NCI-H1436 treated with DMSO at 0.1 percent for 48 hours (cell line): ENCODE measurements at places on chromosomes 4 and X.

- no peak for DNase-seq
Observed at GRCh38 chr4:134883831-134884449, 682.4 kb upstream of the PABPC4L start.

- DNase-seq = no peak
Observed at GRCh38 chrX:107978707-107979307, 3.4 kb downstream of the TEX13B start.

GRCh38 chrX:10457092-10457491 is 163.3 kb downstream of the MID1 start:
- no peak for DNase-seq

DNA sequence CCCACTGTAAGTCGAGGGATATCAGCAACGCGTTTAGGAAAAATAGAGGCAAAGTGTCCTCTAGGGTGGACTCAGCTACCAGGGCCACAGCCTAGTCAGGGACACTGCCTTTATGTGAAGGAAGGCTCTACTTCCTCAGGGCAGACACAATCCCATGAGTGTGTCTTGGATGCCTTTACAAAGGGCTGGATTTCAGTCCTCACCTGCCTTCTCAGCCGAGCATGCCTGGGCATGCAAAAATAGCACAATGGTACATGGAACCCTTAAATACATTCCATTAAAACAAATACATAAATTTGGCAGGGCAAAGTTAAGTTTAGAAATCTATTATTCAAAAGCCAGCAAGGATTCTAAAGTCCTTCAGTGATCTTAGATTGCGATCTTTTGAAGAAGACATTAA is 51.1 kb downstream of the DMD start:
- DNase-seq = no peak

DNA sequence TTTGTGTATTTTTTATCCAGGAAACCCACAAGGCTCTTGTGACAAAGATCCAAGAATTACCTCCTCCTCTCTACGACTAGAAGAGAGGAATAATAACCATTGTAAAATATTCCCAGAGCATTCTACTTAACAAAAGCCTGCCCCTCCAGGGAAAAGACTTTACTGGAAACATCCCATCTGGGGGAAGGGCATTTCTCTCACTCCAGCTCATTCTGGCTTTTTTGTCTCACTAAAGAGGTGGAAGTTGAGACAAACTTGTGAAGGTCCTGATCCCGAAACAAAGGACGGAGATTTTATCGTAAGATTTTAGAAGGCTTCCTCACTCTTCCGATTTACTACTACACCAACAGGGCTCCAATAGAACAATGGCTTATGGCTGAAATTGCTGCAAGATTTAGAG is 692.0 kb upstream of the GRID2 start:
- no peak for DNase-seq

DNA sequence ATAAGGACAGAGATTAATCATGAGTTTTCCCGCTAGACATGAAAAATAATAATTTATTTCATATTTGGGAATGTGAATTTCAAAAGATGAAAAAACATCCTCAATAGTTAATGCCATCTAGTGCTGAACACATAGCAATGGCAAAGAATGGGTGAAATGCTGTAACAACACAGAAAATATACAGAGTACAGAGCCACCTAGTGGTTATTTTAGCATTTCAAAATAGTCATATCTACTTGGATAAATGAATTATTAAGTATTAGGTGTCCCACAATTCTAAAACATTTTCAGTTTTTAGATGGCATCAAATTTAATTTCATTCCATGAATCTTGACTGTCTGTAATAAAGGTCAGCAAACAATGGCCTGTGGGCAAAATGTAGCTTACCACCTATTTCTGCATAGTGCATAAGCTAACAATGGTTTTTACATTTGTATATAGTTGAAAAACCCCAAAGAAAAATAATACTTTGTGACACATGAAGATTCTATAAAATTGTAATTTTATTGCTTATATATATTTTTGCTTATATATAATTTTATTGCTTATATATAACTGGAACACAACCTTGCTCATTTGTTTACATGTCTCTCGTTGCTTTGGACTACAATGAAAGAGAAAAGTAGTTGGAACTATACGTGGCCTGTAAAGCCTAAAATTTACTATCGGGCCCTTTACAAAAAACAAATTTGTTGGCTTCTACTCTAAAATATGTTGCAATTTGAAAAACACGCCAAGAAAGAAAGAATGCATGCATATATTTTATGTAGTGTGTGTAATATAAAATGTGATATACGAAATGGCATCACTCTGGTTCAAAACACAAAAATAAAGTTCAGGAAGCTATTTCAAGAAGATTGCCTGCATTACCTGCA is 99.1 kb upstream of the FAM47C start:
- no peak for DNase-seq

- DNase-seq = no peak
Observed at GRCh38 chr4:6189511-6189910, 10.8 kb downstream of the JAKMIP1 start.

GRCh38 chr4:137025484-137026059 is 506.7 kb downstream of the PCDH18 start:
- DNase-seq = no peak

GRCh38 chr4:69936566-69936965 is 5.7 kb downstream of the CSN1S1 start:
- no peak for DNase-seq

DNA sequence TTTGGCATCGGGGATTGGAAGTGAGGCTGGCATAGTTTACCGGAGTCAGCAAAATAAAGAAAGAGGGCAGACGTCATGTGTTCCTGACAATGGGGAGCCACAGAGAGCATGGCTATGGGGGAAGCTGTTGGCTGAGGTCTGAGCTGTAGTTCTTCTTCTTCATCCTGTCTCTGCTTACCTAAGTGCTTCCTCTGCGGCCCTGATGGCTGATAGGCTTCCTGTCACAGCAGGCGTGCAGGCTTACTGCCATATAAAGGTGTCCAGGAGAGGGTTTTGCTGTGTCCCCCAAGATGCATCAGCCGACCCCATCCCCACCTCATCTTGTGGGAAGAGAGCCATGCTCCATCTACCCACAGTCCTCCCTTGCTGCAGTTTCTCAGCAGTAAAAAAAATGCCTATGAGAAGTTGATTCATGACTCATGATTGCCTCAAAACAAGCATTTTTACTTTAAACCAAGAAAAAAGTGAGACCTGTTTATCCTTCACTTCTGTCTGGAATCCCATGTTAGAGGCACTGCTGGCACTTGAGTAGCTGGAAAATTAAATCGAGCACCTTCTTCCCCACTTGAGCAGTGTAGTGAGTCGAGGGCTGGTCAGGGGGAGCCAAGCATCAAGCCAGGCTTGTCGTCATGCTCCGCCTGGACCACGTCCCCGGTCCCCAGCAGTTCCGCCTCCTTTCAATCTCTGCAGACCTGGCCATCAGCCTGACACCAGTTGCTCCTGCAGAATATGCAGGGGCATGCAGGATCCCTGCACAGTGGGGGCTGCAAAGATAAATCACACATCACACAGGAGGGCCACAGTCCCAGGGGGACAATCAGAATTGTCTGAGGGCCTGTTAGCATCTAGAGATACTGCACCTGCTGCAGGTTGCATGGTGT is 237.8 kb downstream of the EVC2 start:
- no peak for DNase-seq

DNA sequence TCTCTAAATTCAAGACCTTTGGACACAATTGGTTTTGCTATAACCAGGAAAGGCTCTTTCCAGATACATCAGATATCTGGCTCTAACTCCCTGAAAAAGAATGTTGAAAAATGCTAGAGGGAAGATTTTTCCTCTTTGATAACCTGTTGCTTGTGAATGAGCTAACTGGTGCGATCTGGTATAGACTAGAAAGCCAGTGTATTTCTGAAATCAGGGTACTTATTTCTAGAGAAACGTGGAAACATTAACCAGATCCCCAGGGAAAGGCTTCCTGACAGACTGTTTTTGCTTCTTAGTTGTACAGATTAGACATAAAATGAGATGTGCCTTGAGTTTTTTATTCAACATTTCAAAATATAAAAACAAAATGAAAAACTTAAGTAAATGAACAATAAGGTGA is 107.7 kb downstream of the NPNT start:
- no peak for DNase-seq

GRCh38 chr4:88846206-88846790 is 148.7 kb upstream of the NAP1L5 start:
- no peak for DNase-seq

DNA sequence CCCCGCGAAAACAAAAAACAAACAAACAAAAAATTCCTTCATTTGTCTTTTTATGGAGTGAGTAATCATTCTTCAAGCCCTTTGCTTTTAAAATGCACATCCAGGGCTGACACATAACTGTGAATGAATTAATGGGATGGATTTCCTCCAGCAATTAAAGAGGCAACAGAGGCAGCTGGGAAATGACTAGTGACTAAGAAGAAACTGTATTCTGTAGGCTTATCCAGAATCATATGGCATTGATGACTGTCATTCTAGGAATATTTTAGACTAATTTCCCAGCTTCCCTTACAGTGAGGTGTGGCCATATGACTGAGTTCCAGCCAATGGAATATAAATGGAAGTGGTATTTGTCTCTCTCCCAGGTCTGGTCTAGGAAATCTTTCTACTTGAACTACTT is 46.8 kb upstream of the PDE5A start:
- no peak for DNase-seq

GRCh38 chrX:150642423-150642822 is 50.8 kb upstream of the MTMR1 start:
- no peak for DNase-seq

- no peak for DNase-seq
Observed at GRCh38 chrX:13305108-13305507, 14.7 kb downstream of the ATXN3L start.

DNA sequence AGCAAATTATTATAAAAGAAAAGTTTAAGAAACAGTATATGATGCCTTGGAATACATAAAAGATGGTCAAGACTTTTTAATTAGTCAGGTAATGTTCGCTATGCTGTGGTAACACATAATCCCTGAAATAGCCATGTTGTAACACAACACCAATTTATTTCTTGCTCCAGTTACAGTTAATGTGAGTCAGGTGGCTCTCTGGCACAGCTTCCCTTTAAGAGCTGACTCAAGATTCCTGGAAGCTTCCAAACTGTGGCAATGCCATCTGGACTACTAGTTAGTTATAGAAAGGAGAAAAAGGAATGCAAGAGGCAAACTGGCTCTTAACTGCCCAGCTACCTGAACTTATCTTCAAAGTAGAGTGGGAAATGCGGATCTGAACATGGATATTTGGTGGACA is 210.5 kb downstream of the CHM start:
- DNase-seq = no peak

GRCh38 chr4:23991444-23991843 is 101.6 kb upstream of the PPARGC1A start:
- DNase-seq = no peak

DNA sequence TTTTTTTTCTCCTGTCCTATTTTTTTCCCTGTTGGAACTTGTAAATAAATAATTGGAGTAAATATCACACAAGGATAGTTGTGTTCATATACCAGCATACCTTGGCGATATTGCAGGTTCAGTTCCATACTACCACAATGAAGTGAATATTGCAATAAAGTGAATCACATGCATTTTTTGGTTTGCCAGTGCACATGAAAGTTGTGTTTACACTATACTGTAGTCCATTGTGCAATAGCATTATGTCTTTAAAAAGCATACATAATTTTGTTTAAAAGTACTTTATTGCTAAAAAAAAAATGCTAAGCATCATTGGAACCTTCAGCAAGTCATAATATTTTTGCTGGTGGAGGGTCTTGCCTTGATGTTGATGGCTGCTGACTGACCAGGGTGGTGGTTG is 88.6 kb downstream of the GSTCD start:
- DNase-seq = no peak

DNA sequence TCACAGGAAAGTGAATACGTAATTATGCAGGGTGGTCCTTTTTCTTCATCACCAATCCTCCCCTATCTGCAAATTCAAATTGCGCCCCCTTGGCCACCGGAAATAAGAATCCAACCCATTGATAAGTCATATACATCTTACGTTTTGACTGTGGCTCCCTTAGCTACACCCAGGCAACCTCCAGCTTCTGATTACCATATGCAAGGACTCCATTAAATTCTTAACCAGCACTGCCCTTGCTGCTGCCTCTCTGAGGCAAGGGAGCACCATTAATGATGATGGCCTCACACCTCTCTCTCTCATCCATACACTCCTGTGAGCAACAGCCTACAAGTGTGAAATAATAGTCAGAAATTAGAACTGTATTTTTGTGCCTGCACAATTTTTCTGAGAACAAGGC is 106.0 kb upstream of the NOCT start:
- DNase-seq = no peak

DNA sequence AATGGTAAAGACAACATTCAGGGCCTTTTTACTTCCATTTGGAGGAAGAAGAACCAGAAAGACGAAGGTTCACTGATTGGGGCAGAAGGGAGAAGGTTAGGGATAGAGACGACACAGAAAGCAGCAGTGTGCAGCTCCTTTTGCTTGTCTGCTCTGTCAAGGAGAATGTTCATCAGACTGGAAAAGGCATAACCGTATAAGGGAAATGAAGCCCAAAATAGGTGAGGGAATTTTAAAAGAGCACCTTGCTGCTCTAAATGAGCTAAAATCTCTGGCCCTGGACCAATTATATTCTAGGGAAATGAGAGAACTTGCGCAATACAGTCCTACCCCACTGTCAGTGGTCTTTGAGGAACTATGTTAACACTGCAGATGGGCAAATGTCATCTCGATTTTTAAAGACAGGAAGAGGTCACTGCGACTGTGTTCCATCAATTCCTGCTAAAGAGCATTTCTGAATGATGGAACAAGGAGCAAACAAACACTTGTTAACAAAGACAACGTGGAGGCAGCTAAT is 909.8 kb upstream of the FTHL17 start:
- no peak for DNase-seq

DNA sequence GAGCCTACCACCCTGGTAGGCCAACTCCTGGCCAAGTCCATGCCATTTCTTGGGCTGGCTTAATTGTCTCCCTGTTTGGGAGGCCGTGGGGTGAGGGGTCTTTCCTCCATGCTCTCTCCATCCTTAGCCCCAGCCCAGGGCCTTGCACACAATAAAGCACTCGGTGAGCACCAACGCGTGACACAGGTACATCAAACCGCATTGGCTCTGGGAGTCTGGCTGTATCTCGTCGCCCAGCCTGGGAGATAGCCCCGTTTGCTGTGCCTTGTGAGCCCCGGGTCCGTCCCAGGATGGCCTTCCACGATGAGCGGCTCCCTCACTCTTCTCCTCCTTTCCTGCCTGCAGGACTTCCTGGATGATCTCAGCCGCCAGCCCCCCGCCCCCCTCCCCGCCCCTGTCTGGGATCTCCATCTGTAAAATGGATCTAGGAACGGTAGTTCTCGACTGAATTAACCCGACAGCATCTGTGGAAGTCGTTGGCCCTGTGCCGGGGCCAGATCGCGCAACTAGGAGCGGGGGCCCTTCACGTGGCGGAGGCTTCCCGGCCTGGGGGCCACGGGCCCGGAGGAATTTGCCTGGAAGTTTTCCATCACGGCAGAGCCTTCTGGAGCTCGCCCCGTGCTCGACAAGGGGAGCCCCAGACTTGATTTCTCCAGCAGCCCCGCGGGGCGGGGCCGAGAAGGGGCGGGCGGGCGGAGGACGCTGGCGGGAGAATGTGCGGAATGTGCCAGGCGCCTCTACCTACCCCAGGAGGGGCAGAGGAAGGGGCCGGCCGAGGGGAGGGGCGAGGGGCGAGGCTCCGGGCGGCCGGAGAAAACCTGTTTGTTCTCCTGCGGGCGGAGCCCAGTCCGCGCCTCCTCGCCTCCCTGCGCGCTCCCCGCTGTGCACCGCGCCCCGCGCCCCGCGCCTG is at the start of gene ZNF185:
ZNF185 (plus strand) TSS at position 846 of the 910 bp plus-strand sequence. CDS start 16,423 bp downstream, outside the sequence.
- no peak for DNase-seq
